ENCODE measurements at places on chromosomes 6 and 20. TPM values are rescaled to one million over a fixed set of nuclear protein-coding genes. Genes with fewer than 3 reads are reported as not detected.

The PTPRT gene
- not detected for total RNA-seq

The HAO1 gene
- not detected for total RNA-seq

DNA sequence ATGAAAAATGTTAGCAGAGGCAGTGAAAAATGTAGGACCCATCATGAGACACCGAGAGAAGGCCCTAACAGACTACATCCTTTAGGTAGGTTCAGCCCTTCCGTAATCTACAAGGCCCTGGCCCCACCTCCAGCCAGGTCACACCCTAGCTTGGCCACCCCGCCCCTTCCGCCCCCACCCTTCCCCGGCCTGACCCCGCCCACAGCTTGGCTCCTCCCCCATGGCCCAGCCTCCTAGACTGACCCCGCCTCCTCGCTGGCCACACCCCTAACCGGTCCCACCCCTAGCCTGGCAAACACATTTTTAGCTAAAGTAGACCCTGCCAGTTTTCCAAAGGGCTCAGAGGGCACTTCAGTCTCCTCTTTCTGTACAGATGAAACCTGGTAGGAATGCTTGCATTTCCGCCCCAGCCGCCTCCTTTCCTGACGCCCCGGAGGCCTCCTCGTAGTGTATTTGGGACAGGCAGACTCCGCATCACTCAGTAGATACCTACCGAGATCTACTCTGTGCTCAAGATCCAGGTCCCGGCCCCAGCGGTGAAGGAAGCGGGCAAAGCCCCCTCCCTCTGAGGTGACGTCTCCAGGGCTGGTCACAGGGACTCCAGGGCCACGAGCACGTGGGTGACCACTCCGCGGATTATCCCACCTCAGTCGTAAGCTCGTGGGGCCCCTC, 443.5 kb downstream of the PREX1 start:
- no peak for DNase-seq

GRCh38 chr6:89970609-89971337, 76.5 kb downstream of the GJA10 start:
- peak; percentile 33 for DNase-seq

DNA sequence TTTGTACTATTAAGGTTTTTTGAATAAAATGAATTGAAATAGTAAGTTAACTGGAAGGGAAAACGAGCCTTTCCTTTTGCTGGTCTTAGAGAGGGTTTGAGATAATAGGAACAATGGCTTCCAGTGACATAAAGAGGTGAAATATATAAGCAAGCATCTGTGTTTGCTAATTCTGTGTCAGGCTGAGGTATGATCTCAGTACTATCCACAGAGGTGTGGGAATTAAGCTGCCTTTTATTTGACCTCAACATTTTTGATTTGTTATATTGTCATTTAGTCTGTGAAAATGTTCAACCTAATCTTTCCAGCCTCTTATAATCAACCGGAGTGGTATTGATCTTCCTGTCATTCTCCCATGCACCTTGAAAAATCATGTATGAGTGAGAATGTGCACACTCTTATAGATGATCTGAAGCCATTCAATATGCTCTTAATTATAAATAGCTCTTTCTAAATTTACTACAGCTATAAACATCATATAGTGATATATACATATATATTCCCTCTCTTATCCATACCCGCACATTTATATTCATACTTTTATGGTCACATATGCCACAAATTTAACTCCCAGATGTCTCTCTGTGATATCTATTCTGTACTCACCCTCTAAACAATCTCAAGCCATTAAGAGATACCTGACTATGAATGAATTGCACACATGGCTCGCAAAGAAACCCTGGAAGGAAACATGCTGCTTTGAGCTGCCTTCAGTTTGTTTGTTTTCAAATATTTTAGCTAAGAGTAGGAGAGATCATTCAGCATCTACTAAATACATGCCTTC, 754.7 kb upstream of the NRSN1 start:
- DNase-seq: no peak

DNA sequence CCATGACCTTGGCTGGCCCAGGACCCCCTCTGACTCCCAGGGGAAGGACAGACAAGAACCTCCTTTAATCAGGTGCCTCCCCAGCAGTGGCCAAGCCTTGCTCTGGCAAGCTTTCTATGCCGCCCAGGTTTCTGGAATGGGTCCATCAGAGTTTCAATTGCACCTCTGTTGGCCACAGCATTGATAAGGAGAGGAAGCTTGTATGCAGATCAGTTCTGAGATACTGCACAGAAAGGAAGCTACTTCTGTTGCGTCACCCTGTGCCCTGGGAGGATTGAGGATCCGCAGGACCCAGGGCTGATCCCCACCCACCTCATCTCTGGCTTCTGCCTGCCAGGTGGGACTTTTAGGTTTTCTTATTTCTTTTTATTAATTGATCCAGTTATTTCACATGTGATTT, 167.2 kb downstream of the TFAP2C start:
- no peak for DNase-seq

GRCh38 chr6:63663147-63663955, 27.7 kb downstream of the PHF3 start:
- DNase-seq: no peak

DNA sequence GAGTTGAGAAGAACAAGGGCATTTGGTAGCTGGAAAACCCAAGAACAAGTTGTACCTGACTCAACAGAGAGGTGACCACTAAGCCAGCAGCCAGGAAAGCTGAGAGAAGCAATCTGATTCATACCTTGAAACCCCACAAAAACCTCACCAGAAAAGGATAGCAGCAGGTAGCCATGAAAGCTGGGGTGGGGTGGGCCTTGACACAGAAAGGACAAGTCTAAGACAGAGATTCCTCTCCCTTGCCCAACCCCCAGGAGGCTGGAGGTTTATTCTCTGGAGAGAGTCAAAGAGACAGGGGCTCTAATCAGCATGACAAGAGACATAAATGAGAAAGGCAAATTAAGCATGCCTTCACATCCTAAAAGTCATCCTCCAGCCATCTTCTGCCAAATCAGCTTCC, 151.7 kb upstream of the DST start:
- no peak for DNase-seq

GRCh38 chr20:4295226-4295625, 279.9 kb upstream of the RNF24 start:
- DNase-seq: no peak

DNA sequence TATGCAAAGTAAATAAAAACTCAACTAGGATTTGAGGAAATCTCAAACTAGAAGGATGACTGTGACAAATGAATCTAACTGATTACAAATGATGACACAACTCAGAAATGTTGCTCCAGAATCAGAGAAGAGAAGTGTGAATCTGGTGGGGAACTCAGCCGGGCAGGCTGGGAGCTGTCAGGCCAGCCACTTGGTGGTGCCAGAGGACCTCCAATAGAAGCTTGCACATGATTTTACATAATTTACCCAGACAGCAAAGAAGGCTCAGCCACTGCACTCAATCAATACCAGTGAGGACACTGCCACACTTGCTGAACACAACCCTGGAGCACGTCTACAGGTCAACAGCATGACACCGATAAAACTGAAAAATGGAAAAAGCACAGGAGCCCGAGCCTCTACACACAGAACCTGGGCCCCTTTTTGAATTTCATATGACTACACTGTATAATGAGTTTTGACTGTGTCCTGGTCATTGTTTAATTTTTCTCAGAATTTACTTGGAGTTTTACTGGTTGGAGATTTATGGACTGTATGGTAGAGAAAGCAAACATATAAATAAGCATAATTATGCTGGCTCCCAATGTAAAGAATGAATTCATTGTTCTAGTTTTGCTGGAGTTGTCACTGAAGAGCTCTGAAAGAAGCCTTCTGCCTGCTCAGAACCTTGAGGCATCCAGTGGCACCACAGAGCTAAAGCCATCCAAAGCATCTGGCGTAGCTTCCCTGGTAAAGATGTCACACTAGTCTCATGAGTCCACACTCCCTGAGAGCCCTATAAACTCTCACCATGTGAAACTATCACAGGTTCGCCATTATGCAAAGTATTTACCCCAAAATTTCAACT, 296.5 kb downstream of the THBS2 start:
- DNase-seq: peak; percentile 56

DNA sequence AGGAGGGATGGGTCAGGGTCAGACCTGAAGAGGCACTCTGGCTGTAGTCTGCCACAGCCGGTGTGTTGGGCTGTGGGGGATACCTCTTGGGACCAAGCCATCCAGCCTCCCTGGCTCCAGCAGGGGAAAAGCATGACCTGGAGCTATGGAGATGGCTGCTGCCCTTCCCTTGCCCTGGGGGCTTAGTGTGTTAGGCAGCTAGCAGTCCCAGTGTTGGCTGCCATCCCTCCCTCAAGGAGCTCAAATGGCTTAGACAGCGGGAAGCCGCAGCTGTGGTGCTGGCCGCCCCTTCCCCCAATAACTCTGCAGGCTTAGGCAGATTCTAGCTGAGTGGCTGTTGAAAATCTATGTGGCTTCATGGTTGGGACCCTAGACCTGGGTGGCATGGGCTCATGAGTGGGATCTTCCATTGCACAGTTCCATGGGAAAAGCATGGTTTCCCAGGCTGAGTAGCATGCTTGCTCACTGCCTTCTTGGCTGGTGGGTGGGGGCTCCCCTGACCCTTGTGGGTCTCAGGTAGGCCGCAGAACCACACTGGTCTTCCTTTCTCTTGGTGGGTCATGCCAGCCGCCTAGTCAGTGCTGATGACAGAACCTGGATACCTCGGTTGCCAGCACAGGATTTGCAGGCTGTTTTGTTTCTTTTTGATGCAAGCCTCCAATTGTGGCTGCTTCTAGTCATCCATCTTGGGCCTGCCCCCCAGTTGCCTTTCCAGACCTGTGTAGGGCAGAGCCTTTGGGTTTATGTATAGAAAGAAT, 69.0 kb upstream of the AHI1 start:
- DNase-seq: no peak

GRCh38 chr6:170485159-170485558, 67.9 kb downstream of the PSMB1 start:
- no peak for DNase-seq

DNA sequence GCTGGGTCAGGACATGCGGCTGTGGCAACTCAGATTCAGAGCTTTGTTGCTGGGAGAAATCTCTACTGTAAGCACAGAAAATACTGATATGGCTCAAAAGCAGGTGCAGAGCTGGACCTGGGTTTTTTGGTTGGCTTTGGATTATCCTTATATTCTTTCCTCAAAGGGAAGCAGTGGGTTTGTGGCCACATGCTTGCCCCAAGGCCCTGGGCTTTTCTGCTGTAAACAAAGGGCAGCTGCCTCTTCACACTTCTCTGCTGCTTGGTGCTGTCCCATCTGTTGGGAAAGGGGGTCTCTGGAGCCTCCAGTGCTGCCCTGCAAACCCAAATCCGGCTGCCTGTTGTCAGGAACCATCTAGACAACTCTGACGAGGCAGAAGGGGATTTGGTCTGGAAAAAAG, 52.4 kb downstream of the ANKRD6 start:
- DNase-seq: no peak
